NCI-H1105 treated with DMSO at 0.1 percent for 48 hours (cell line): ENCODE measurements at places on chromosomes 2 and 18.

DNA sequence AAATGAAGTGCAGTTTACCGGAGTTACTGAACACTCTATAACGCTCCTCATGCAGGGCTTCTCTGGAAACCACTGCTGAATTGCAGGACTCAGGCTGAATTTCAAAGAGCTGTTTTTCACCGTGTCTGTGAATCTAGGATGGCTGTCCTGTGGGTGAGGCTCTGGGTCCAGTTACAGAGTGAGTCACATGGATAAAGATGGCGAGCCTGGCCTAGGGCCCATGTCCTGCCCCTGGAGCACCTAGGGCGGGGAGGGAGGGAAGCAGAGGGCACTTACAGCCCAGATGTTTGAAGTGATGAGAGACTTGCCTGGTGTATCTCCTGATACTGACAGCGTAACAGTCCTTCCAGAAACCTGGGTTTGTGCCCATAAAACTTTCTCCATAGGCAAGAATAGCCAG lies 583.0 kb downstream of the IRS1 start:
- DNase-seq = no peak

DNA sequence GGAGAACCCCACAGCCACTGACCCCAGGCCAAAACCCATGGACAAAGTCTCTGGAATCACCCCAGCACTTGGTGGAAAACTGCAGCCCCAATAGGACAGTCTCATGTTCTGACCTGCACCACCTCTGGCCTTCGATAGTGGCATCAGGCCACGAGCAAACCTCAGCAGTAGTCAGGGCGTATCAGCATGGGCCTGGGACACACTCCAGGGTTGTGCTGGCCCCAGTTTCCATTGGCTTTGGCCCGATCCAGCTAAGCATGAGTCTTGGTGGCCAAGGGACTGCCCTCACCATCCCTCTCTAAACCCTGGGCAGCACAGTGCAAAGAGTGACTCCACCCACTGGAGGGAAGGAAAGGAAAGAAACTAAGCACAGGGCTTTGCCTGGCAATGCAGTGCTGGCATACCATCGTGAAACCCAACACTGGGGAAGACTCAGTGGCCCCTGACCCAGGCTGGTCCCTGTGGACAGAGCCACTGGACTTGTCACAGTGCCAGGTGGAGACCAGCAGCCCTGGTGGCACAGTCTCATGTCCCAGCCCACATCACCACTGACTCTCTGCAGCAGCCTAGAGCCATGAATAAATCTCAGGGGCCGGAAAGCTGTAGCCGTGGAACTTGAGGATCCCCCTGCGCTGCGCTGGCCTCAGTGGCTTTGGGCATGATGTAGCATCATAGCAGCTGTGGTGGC lies 46.3 kb downstream of the ZNF519 start:
- DNase-seq = no peak

DNA sequence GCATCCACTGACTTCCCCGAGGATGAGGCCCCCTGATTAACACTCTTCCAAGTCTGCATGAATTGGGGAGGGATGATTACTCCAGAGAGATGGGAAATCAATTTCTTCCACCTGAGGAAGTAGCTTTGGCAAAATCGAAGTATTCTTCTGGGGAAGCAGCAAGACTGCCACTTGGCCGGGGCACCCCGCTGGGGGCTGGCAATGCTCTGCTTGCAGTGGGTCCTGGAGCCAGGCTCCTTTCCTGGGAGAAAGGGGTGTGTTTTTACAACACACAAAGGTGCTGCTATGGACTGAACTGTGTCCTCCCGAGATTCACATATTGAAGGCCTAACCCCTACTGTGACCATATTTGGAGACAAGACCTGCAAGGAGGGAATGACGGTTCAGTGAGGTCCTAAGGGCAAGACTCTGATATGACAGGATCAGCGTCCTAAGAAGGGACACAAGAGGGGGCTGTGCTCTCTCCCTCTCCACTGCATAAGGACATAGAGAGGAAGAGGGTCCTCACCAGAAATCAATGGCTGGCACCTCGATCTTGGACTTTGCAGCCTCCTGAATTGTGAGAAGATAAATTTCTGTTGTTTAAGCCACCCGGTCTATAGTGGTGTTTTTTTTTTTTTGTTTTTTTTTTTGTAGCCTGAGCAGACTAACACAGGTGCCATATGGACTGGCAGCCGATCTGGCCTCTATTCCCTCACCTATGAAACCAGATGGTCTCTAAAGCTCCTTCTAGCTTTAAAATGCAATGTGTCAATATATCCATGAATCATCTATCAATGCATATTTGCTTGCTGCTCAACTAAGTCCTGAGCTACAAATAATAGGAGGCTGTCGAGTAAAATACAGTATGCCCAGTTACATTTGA lies 3.6 kb upstream of the SMARCAL1 start:
- no peak for DNase-seq

DNA sequence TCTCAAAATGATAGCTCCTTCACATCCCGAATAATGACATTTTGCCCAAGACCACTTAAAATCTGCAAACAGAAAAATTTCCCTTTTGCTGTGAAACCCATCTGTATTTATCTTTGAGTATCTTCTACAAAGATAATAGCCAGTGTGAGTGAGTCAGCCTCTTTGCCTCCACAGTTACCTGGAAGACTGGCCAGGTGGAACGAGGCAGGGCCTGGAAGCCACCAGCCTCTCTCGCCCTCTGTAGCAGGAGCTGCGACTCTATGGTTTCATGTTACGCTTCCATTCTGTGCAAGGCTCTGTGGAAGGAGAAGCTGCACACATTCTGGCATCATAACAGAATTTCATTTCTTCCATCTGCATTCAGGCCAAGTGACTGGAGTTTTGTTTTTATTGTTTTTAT lies 9.5 kb downstream of the ELP2 start:
- peak; percentile 24 for DNase-seq

GRCh38 chr18:37452682-37453385 lies 112.8 kb downstream of the CELF4 start:
- peak; percentile 25 for DNase-seq

GRCh38 chr2:175576270-175576669 lies 394.8 kb upstream of the ATP5MC3 start:
- no peak for DNase-seq

DNA sequence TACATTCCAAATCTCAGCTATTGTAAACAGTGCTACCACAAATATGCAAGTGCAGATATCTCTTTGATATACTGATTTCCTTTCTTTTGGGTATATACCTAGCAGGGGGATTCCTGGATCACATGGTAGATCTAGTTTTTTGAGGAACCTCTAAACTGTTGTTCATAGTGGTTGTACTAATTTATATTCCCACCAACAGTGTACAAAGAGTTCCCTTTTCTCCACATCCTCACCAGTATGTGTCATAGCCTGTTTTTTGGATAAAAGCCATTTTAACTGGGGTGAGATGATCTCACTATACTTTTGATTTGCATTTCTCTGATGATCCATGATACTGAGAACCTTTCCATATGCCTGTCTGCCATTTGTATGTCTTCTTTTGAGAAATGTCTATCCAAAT lies 6.3 kb upstream of the CCNT2 start:
- DNase-seq = no peak

DNA sequence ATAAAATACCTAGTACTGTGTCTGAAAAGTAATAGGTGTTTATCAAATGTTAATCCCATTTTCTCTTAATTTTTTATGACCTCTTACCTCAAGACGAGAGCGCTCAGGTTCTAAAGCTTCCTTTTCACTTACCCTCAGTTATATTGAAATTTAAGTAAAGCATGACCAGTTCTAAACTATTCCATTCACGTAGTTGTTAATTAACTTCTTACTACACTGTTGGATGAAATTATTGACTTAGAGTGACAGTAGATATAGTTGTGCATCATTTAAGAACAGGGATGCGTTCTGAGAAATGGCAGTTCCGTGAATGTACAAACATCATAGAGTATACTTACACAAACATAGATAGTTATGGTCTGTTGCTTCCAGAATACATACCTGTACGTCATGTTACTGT lies 20.1 kb upstream of the HTR2B start:
- DNase-seq = no peak

DNA sequence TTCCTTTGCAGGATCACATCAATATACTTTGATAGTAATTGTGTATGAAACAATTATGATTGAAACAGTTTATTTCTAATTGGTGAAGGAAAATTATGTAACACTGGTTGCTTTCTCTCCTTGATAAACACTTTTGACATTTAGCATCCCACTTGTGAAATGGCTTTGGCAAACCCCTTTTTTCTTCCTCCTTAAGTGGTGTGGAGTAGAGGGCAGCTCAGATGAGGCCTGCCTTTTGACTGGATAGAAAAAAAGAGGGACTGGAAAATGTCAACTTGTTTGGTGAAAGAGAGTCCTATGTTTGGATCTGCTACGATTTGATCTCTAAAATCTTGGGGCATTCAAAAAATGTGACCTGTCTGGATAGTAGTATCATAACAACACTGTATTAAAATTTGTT lies 318.3 kb downstream of the MEIS1 start:
- no peak for DNase-seq

GRCh38 chr2:191262436-191262835 lies 17.2 kb downstream of the MYO1B start:
- no peak for DNase-seq

DNA sequence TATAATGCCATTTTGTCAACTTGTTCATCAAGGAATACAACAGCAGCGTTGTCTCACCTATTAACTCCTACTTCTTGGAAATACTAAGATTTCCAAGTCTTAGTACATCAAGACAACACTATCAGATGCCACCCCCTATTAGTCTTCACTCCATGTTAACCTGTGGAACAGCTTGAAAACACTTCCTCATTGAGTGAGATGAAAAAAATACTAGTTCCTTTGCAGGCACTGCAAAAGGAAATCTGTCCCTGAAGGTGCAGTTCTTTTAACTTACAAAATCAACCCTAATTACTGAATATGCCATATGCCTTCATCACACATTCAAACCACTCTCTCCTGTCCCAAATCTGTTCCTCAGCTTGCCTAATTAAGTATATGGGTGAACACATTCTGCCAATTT lies 4.0 kb downstream of the CWC22 start:
- no peak for DNase-seq

- no peak for DNase-seq
These were observed 42.1 kb downstream of the HDLBP start for GRCh38 chr2:241273210-241274020.

DNA sequence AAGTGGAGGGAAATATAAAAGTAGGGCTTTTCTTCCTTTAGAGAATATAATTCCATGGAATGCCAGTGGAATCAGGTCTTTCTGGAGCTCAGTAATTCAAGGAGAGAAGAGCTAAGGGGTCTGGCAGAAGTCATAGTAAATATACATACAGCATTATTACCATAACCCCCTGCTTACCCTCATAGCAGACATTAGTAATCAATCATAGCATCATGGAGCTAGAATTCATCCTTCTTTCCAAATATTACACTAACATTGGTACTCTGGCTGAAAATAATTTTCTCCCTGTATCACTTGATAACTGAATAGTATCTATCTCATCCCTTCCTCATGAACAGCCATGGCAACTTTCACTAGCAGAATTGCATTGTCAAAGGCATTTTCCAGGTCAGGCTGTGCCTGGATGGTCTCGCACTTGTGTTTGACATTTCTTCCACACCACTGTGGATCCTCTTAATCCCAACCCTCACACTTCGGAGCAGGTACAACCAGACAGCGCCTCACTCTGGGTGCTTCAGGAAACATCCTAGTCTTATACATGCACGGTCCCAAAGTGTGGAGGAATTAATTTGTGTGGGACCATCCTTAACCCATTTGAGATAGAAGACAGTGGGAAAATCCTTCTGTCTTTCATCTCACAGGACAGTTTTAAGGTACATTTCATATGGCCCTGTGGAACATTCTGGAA lies 84.2 kb upstream of the SEC11C start:
- no peak for DNase-seq

DNA sequence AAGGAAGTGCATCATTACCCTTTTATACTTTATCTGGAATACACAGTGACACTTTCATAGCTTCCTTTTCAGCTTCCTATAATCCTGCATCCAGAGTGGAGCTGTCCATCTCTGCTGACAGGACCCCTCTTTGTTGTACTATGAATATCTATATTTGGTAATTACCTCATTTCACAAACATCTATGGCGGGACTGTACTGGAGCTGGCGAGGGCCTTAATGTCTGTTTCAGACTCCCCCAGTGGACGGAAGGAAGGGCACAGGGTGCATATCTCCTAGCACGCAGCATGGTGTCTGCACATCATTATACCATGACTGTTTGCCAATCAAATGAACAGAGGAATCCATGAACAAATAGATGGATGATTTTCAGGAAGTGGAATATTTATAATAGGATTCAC lies 142.3 kb downstream of the SOX11 start:
- no peak for DNase-seq

DNA sequence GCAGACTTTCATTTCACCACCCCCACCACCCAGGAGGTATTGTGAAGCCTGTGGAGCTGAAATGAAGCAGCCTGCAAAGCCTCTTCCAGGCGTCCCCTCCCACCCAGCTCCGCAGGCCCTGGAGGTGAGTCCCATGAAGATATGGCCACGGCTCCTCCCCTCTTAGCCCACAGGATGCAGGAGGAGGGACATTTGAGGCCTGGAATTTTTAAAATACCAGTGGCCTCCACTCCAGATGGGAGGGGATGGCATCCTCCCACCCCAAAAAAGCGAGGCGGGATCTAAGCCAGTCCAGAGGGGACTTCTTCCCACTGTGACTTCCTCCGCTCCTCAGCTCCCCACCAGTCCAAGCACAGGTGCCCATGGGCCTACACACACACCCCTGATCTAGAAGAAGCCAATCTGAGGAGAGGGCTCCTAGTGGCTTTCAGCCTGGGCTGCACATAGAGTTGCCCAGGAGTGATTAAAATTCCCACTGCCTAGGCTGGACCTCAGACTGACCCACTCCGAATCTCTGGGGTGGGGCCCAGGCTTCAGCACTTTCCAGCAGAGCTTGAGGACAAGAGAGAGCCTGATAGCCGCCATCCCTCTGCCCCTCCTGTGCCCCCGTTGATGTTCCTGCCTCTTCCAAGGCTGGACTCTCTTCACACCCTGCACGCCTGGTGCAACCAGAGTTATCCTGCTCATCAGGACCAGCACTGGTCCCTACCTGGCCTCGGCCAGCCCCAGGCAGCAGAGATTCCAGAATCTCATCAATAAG lies 206.9 kb downstream of the TNS1 start:
- DNase-seq = no peak

- DNase-seq = peak; percentile 3
These were observed 2.3 kb downstream of the KIF5C start for GRCh38 chr2:148877403-148877740.

DNA sequence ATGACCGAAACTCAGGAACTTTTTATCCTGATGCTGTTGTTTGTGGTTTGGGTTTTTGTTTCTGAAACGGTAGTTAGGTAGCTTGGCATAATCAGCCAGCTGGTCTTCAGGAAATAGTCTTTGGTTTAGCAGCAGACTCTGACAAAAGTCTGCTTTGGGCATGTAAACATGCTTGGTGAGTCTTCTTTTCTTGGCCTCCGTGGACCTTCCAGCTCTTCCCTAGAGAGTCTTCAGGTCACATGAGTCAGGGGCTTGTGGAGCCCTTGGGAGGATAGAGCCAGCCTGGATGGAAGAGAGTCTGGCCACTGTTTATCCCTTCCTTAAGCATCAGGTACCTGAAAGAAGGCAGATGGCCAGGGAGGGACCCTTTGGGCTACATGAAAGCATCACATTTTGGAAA lies 154.5 kb downstream of the MGAT5 start:
- no peak for DNase-seq

- no peak for DNase-seq
These were observed 88.9 kb downstream of the ITGA4 start for GRCh38 chr2:181546086-181546485.

GRCh38 chr2:85911814-85912692 lies 23.3 kb upstream of the ST3GAL5 start:
- DNase-seq = no peak
